Left ventricle myocardium inferior (tissue), 1 donor: ENCODE measurements at places on chromosomes 5 and 9.

DNA sequence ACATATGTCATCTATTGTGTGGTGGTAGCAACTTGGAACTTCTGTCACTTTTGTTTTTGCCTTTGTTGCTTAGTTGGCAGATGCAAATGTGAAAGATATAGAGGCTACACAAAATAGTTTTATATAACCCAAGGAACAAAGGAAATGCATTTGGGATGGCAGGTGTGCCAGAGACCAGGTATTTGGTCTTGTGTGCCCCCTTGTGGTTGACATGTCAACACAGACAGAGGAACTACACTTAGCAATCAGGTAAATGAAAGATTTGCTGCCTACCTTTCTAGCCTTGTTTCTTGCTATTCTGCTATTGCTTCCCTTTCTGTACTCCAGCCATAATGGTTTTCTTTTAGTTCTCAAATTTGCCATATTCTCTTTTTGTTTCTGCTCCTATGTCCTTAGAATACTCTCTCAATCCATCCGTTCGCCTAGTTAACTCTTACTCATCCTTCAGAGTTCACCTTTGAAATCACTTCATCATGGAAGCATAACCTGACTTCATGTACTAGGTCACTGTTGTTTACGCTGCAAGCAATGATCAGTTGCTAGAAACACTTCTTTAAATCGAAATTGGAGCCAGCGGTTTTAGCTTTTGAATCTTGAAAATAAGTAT is 119.5 kb downstream of the TRPM3 start:
- DNase-seq: no peak

DNA sequence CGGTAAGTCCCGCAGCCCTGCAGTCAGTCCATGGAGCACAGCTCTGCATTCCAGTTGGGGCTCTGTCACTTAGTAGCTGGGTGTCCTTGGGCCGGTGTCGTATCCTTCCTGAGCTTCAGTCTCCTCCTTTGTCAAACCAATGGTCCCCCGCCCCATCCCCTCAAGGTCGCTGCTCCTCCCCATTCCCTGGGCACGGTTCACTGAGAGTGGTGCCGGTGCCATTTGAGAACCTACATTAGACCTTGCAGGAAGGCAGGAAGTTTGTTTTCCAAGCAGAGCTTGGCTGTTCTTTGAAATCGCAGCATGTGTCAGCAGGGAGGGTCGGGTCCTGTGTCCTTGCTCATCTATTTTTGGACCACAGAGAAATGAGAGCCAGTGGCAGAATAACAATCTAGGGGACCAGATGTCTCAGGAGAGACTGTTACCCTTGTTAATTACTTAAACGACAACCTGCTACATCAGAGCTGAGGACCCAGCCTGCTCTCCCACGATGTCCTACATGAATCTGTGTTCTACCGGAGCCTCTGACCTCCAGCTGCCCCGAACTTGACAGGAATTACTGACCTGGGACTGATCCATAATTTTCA is 21.7 kb upstream of the BARHL1 start:
- DNase-seq: no peak

DNA sequence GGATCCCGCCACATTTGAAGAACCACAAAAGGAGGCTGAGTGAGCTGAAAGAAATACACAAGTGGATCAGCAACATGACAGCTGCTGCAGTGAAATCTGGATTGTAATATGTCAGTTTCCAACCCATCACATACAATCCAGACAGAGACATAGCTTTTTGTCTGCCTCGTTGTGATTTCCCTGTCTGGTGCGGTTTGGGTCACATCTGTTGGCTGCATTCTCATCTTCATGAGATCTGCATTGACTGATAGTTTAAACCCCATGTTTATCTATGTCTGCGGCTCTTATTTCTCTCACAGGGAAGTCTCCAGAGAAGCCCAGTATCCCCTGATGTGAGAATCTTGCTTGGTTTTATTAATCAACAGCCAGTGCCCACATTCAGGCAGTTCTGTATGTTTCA is 403.1 kb upstream of the ZNF608 start:
- DNase-seq: no peak

DNA sequence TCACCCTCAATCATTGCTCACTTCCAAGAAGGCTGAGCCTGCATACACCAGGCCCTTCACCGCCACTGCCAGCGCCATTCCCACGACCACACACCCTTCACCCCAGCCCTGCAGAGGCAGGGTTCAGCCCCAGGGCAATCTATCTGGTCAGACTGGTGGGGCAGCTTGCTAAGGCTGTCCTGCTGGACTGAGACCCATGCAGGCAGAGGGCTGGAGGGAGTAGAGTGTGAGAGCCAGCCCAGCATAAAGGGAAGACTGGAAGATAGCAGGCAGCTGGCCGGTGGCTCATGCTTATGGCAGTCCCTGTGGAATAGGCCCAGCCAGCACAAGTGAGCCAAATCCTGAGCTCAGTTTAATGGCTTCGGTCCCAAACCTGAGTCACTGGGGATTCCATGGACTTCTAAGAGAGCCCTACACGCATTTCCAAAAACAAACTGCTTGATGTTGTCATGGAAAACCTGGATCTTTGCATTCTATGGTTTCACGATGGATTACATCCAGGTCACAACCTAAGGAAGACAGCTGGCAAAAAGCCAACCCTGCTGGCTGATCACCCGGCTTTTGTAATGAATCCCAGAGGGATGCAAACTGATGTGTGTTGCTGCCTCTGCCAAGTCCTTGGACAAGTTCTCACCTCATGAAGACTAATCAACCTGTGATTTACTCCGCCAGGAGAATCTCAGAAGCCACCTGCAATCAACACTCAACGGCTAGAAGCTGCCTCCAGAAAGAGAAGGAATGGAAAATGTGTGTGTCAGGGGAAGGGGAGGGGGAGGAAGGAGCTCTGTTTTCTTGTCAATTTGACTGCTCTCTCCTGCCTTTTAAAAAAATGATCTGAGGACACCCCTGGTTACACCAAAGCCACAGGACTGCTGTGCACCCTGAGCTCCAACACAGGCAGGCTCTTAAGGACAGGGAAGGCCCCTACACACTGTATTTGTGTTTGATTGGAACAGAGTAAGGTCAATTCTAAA is 143.6 kb downstream of the LHFPL2 start:
- DNase-seq: peak; percentile 85

DNA sequence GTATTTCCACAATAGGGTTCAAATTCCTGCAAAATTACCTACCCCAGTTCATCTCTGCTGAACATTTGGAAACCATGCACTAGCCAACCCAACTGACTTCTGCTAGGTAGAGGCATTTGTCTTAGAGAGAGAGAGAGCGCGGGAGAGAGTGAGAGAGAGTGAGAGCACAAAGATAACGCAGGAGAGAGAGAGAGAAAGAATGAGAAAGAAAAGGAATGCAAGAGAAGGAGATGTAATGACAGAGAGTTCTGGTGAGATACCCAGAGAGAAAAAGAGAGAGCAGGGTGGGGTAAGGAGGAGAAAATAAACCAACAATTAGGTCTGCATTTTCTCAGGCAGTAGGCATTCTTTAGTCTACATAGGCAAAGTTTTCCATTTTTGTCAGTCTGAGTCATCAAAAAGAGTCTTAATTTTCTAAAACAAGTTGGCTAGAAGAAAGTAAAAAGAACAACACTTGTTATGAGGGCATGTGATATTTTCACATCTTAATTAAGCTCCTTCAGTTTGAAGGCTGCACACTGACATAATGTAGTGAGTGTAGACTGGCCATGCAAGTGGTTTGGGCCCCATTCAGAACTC is 98.2 kb downstream of the MAP1B start:
- DNase-seq: no peak

GRCh38 chr9:137837345-137838278 is 40.0 kb upstream of the CACNA1B start:
- DNase-seq: no peak

DNA sequence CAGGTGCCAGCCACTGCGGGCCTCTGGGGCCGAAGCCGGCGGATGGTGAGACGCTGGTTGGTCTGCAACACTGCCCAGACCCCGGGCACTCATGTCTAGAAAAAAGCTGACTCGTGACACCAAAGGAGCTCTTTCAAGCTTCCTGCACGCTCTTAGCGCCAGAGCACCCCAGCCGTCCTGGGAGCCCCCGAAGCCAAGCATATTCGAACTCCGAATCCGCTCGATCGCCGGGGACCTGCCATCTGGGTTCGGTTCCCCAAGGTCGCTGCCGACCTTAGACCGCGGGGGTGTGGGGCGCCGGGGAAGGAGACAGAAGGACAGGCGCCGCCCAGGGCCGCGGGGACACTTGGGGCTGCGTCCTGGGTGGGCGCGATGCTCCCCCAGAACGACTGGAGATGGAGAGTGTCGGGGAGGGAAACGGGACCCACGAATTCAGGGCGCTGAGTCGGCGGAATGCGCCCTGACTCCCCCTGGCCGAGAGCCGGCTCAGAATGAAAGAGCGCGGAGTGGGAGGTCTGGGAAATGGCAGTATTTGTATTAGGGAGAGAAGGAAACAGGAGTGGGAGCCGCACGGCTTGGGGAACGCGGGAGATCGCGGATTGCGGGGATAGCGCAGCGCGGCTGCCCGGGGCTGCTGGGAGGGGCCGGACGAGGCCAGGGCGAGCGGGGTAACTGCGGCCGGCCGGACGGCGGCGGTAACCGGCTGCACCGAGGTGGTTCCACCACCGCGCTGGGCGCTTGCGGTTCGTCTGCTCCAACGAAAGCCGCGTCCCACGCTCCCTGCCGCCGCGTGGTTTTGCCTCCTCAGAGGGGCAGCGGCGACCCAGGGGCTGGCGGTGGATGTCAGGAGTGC is 20.1 kb upstream of the MARCHF6 start:
- DNase-seq: peak; percentile 52

GRCh38 chr5:95842854-95843544 is 20.5 kb upstream of the GLRX start:
- peak; percentile 59 for DNase-seq

- no peak for DNase-seq
Measured at GRCh38 chr9:3730511-3730922, 204.7 kb upstream of the RFX3 start.

- DNase-seq: no peak
Measured at GRCh38 chr9:86287013-86287412, 4.7 kb upstream of the ISCA1 start.
